ENCODE measurements at places on chromosomes 3 and 15.
A peak's percentile ranks its signal among the peaks of the same experiment; 100 is the strongest.

DNA sequence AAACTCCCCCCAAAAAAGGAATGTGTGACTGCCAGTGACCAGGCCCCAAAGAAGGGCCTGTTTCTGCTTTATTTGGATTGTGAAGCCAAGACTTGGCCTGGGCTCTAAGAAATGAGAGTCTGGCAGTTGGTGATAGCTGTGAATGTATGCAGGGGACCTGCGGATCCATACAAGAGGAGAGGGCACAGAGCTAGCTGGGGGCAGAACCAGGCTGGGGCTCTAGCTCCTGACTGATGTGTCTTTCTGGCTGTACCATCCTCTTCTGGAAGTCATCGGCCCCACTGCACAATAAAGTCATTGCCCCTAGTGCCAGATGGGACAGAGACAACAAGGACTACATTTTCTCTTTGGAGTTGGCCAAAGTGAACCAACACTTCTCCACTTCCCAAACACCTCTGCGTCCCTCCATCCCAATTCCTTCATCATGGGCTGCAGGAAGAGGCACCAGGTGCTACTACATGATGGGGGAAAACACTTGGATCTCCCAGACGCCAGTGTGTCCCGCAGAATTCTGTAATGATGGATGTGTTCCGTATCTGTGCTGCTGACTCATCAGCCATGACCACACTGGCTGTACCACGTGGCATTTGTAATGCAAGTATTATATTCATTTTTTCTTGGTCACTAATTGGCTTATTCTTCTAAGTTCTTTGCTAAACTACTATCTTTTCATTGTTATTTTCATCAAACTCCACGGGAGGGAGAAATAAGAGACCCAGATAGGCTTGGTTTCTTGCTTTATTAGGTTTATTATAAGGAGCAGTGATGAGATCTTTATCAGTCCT, 1.7 kb upstream of the PLA2G4F start:
- DNase-seq: no peak

DNA sequence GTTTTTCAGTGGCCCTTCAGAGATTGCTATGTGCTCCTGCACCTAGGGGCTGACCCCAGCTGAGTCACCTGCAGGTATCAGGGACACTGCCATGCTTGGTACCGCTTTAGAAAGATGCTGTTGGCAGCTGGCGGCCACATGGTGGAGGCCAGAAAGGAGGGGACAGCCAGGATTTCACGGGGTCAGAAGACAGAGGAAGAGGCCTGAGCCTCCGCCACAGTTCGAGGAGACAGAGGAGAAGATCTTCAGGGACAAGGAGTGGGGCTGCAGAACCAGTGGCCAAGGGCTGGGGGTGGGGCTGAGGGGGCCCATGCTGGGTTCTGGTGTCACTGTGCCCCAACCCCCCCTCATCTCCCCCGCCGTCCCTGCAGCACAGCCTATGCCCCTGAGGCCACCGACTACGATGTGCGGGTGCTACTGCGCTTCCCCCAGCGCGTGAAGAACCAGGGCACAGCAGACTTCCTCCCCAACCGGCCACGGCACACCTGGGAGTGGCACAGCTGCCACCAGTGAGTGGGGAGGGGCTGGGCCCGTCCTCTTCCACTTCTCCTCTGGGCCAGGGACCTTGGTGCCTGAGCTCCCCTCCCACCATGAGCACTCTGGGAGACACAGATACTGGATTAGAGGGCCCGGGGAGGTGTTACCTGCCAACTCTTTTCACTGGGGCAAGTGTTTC, 19.9 kb downstream of the LOXL1 start:
- DNase-seq: no peak

- no peak for DNase-seq
Observed at GRCh38 chr15:47812470-47812999, 95.2 kb downstream of the SEMA6D start.

- DNase-seq: peak; percentile 78
Observed at GRCh38 chr15:28123408-28124023, 24.4 kb upstream of the OCA2 start.

- no peak for DNase-seq
Observed at GRCh38 chr3:155138677-155139076, 58.6 kb downstream of the MME start.

- no peak for DNase-seq
Observed at GRCh38 chr15:88321271-88321670, 64.7 kb upstream of the NTRK3 start.

- peak; percentile 7 for DNase-seq
Observed at GRCh38 chr3:143016321-143016972, 15.1 kb downstream of the U2SURP start.

- DNase-seq: no peak
Observed at GRCh38 chr3:45555086-45555591, 39.4 kb upstream of the LIMD1 start.

GRCh38 chr3:186360779-186361178, 1.3 kb downstream of the DGKG start:
- DNase-seq: no peak

DNA sequence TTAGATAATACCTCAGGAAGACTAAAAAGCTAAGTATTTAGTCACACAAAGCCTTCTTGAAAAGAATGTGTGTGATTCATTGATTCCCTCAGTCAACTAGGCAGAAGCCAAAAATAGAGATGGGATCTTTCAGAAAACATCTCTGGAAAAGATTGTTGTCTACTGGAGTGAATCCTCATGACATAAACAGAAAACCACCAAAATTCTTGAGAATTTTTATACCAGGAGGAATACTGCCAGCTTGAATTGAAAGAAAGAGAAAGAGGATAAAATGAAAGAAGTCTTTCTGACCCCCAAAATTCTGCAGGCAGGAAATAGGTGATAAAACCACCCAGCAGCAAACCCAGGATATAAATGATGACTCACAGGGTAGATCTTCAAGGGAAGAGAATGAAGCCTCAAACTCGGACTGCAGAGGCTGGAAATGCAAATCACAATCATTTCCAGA, 363.1 kb upstream of the PLSCR5 start:
- DNase-seq: no peak

DNA sequence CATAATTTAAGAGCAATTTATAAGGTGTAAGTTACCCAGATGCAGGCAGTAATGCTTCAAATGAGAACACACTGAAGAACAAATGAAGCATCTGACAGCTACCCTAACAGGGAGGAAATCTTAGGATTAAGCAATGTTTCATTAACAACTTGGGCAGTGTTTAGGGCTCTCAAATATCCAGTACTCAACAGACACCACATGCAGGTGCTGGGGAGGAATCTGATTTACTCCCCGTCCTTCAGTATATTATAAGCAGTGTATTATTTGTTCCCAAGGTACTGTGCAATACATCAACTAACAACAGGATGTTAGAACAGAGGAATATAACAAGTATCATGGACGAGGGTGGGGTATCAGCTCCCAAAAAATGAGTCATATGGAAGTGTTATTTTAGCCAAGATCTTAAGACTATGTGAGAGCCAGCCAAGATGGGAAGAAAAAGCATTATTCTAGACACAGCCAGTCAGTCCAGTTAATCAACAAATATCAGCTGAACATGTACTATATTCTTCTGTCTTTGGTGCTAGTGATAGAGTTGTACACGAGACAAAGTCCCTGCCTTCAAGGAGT, 20.4 kb downstream of the BTBD1 start:
- no peak for DNase-seq

GRCh38 chr15:73979636-73980035, 12.5 kb downstream of the STOML1 start:
- DNase-seq: peak; percentile 1

DNA sequence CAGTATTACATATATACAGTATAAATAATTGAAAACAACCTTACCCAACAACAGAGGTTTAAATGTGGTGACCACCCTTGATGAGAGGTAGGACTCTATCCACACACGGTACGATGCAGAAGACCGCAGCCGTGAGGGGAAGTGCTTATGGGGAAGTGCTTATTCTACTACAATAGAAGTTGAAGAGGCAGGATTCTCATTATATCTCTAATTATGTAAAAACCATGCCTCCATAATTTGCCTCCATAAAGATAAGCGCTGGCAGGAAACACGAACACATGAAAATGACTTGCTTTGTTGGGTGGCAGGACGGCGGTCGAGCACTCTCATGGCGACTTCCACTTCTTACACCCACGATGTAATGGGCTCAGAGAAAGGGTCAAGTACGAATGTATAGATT, 7.2 kb upstream of the MUC13 start:
- DNase-seq: no peak

Data from muscle of back (tissue), 13 donors.